ENCODE measurements at places on chromosomes 3 and 15. TPM values are rescaled to one million over a fixed set of nuclear protein-coding genes. Genes with fewer than 3 reads are reported as not detected.

BCL2A1 gene
- 55.8 TPM for total RNA-seq

RIOX2 gene
- total RNA-seq: 58.3 TPM

CSPG4 gene
- total RNA-seq: not detected

HYAL2 gene
- 13.7 TPM for total RNA-seq

ANKRD34C gene
- total RNA-seq: not detected

TMEM45A gene
- total RNA-seq: 0.44 TPM

GUCA1C gene
- not detected for total RNA-seq

FANCD2OS gene
- total RNA-seq: not detected

SLC25A38 gene
- total RNA-seq: 73.0 TPM

DNAJC19 gene
- total RNA-seq: 72.0 TPM

ARHGAP31 gene
- total RNA-seq: 24.2 TPM

UTS2B gene
- total RNA-seq: not detected

VILL gene
- total RNA-seq: 14.7 TPM

SRGAP3 gene
- 0.84 TPM for total RNA-seq

TPRG1 gene
- total RNA-seq: 29.6 TPM

PCOLCE2 gene
- not detected for total RNA-seq

ACTC1 gene
- total RNA-seq: not detected

CNTN6 gene
- total RNA-seq: not detected

SLC6A11 gene
- not detected for total RNA-seq

CYP19A1 gene
- total RNA-seq: not detected

RAB5A gene
- 68.6 TPM for total RNA-seq

UNC13C gene
- not detected for total RNA-seq

GABPB1 gene
- 45.7 TPM for total RNA-seq

ACP3 gene
- not detected for total RNA-seq

PLIN1 gene
- 0.35 TPM for total RNA-seq

DHX30 gene
- 117 TPM for total RNA-seq

CD200 gene
- total RNA-seq: 18.3 TPM

ZNF860 gene
- not detected for total RNA-seq

ZWILCH gene
- 43.8 TPM for total RNA-seq

GXYLT2 gene
- not detected for total RNA-seq

FBN1 gene
- 0.46 TPM for total RNA-seq

SHQ1 gene
- total RNA-seq: 37.7 TPM

ECT2 gene
- total RNA-seq: 31.9 TPM

EFCC1 gene
- not detected for total RNA-seq

DLEC1 gene
- total RNA-seq: 1.0 TPM

EXD1 gene
- not detected for total RNA-seq

ROPN1 gene
- not detected for total RNA-seq

Measured in CD8-positive, alpha-beta memory T cell (primary cell).